ENCODE measurements at places on chromosomes 13 and 19. TPM values are rescaled to one million over a fixed set of nuclear protein-coding genes. Genes with fewer than 3 reads are reported as not detected.

Gene CCDC70
- total RNA-seq = not detected

Gene NECTIN2
- total RNA-seq = 95.7 TPM

Gene CBARP
- total RNA-seq = 2.6 TPM

Gene CBY2
- total RNA-seq = not detected

- no peak for DNase-seq
Measured at GRCh38 chr19:32032561-32032960, 312.8 kb upstream of the ZNF507 start.

DNA sequence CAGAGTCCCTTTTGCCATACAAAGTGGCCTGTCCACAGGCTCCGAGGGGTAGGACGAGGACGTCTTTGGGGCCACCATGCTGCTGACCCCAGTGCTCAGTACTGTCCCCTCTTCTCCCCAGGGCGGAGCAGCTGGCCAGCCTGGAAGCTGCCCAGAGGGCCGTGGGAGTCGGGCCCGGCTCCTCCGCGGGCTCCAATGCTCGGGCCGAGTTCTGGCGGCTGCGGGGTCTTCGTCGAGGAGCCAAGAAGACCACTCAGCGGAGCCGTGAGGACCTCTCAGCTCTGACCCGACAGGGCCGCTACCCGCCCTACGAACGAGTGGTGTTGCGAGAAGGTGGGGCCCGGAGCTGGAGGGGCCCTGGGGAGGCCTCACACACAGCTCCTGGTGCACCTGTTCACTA, 21.1 kb downstream of the APBA3 start:
- no peak for DNase-seq

DNA sequence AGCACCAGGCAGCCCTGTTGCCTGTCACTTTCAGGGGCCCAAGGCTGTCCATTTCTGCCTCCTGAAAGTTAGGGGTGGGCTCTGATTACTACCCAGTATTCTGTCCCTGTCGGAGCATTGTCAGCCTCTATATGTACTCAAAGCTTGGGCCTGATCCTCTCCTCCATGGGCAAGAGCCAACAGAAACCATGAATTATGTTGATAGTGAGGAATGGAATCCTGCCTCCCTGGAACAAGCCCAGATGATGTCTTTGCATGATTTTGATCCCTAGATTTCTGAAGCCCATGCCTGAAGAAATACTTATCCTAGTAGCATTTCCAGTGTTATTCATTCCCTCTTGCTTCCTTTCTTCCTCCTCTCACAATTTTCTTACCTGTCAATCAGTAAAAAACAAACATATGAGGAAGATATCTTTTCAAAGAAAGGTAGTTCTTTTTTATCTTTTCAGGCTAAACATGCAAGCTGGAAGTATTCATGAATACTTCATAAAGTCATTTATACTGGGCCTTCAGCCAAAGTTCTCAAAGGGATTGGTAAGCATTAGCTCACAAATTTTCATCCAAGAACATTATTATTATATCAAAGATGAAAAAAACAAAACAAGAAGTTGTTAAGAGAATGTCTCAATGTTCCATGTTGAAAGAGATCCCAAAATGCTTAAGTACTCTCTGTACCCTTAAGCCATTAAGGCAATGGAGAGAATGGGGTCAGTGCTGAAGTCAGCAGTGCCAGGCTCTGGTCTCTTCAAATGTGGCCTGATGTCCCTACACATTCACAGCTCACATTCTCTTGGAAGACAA, 171.7 kb downstream of the NHLRC3 start:
- DNase-seq = no peak

DNA sequence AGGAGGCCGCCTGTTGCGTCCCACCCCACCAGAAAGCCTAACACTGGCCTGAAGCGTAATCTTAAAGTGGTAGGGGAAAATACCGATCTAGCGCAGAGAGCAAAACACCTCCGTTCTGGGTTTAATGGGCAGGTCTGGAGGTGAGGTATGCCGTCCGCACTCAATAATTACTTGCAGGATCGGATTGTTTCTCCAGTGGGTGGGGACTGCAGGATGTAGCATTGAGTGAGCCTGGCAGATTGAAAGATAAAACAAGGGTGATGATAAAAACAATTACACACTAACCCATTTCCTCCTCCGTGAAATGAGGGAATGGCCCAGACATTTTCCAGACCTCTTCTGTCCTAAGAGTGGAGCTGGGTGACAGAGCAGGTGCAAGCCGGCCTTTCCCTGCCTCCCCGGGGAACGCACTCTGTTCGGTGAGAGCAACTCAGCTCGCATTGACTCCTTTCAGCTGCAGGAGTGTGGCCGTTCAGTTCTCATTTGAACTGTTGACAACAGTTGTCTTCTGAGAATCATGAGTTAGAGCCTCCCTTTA, 110.2 kb upstream of the DOCK9 start:
- no peak for DNase-seq

DNA sequence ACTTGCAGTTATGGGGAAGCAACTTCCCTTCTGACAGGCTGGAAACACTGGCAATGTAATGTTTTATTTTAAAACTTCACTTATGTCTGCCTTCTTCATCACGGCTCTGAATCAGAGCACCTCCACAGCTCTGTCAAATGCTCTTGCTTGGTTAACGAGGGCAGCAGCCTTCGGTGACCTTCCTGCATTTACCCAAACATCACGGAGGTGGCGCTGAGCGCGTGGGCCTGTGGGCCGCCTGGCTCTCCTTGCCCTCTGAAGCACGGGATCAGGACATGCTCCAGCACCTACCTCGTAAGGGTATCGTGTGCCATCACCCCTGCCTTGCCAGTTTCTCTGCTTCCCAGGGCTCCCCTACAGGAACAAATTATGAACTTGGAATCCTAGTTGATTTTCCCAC, 310.0 kb downstream of the TEX29 start:
- peak; percentile 16 for DNase-seq

Gene ZNF426
- total RNA-seq = 9.6 TPM

- DNase-seq = no peak
Measured at GRCh38 chr19:42191855-42192254, 25.6 kb downstream of the DEDD2 start.

GRCh38 chr19:33460221-33460908, 61.2 kb downstream of the PEPD start:
- no peak for DNase-seq

GRCh38 chr19:47547199-47547598, 25.7 kb downstream of the ZNF541 start:
- no peak for DNase-seq

- no peak for DNase-seq
Measured at GRCh38 chr13:103224804-103225203, 158.6 kb upstream of the SLC10A2 start.

Gene SLC35E1
- total RNA-seq = 34.9 TPM

Gene CERS1
- 0.79 TPM for total RNA-seq

Gene FUT2
- total RNA-seq = not detected

- no peak for DNase-seq
Measured at GRCh38 chr13:29568731-29569130, 26.8 kb downstream of the SLC7A1 start.

Gene LILRA1
- total RNA-seq = not detected

- no peak for DNase-seq
Measured at GRCh38 chr19:4581666-4582553, 22.4 kb upstream of the SEMA6B start.

DNA sequence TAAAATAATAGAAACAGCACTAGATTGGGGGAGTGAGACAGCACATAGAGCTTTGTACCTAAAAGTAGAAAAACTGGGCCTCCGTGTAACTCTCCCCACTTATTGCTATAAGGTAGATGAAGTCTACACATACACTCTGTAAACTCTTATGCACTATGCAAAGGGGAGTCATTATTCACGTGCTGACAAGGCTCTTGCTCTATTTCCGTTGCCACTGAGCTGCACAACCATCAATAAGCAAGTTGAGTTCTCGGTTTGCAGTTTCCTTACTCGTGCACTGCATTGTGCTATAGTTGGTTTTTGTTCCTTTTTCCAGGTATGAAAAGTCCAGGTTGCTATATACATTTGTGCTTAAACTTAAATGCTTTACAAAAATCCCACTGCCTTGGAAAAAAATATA, 294.0 kb upstream of the DACH1 start:
- no peak for DNase-seq
